ENCODE measurements at places on chromosomes 4 and X.

- DNase-seq = no peak
Observed at GRCh38 chr4:73442275-73442674, 6.3 kb downstream of the AFP start.

DNA sequence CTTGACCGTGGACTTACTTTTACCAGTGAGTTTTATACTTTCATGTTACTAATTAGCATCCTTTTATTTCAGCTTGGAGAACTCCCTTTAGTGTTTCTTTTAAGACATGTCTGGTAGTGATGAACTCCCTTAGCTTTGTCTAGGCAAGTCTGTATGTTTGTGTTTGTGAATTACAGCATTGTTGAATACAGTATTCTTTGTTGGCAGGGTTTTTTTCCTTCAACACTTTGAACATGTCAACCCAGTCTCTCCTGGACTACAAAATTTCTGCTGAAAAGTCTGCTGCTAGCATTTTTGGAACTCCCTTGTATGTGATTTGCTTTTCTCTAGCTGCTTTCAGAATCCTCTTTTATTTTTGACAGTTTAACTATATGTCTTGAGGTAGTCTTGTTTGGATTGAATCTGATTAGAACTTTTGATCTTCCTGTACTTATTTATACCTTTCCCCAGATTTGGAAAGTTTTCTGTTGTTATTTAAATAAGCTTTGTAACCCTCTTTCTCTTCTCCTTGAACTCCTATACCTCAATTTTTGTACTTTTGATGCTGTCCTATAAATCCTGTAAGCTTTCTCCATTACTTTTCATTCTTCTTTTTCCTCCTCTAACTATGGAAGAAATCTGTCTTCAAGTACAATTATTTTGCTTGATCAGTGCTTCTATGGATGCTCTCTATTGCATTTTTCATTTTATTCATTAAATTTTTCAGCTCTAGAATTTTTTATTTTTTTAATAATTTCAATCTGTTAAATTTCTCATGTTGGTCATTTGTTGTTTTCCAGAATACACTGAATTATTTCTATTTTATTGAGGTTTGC is 14.1 kb downstream of the PAPSS1 start:
- DNase-seq = no peak

GRCh38 chr4:41887821-41888686 is 47.2 kb upstream of the TMEM33 start:
- no peak for DNase-seq

DNA sequence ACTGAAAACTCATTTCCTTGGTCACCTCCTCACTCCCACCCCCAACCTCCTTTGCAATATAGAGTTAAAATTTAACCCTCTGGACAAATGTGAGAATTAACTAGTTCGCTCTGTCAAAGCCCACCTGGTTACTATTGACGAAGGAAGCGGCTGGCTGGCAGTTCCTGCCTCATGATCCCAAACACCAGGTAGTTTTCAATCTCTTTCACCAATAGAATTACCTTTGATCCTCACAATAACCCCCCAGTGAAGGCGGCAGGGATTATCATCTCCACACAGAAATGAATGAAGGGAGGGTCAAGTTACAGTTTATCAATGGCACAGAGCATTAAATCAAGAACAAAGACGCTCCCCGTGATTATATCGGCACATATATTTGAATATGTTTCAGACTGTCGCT is 65.7 kb upstream of the TTC29 start:
- DNase-seq = no peak

GRCh38 chrX:5907207-5907606 is 321.5 kb downstream of the NLGN4X start:
- DNase-seq = no peak

DNA sequence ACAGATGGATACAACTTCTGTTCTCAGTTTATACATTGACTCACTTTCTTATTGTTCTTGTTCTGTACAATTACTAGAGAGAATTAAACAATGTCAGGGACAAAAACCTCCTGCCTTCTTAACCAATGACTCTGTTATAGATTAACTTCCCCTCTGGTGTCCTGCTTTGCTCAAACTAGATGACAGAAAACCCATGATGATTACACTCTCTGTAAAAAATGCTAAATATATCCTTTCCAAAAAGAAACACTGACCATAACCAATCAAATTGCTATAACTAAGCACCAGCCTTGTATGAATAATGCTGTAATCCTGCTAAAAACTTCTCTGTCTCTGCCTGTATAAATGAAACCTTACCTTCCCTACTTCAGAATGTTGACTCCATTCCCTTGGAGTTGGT is 29.8 kb upstream of the IL13RA2 start:
- DNase-seq = no peak

DNA sequence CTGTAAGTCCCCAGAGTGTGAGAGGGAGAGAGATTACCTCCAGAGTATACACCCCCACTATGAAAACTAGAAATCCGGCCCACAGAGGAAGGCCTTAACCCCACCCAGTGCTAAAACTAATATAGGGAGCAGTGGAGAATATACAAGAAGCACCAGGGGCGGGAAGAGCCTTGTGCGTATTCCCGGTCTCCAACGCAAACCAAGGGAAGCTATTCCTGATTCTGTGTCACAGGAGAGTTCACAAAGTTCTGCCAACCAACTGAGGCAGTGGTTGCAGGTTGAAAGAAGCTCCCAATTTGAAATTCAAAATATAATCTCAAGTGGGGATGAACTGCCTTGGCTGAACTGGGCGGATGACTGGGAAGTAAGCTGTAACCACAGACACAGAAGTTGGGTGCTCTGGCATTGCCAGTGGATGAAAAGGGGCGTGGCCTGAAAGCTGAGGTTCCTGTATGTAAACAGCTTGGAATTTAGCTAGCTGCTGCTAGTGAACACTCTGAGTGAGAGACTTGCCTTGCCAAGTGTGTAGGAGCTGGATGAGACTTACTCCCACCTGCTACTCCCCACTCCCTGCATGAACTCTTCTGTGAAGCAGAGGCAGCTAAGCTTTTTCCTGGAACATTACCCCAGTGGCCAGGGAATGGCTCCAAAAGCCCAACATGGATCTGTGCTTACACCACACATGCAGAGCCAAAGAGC is 32.7 kb downstream of the ELF2 start:
- DNase-seq = no peak

DNA sequence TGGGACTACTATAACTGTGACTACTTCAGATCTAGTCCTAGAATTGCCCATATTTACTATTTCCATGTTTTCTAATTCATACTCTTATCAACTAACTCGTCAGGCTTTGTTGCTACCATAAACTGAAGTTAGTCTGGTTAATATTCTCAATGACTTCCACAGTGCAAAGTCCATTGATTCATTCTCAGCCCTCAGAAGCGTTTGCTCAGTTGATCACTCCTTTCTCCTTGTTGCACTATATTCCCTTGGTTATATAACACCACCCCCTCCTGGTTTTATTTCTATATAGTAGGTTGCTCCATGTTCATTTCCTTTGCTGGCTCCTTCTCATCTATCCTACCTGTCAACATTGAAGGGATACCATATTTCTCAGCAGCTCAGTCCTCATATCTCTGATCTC is 27.2 kb upstream of the SLC6A14 start:
- no peak for DNase-seq

GRCh38 chr4:146105464-146105863 is 70.1 kb upstream of the LSM6 start:
- DNase-seq = no peak

DNA sequence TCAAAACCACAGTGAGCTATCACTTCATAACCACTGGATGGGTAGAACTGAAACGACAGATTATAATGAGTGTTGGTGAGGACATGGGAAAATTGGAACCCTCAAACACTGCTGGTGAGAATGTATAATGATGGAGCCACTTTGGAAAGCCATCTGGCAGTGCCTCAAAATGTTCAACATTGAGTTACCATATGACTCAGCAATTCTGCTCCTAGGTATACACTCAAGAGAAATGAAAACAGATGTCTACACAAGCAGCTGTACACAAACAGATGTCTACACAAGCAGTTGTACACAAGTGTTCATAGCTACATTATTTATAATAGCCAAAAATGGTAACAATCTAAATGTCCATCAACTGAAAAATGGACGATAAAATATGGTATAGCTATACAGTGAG is 143.9 kb downstream of the PDGFRA start:
- no peak for DNase-seq

GRCh38 chrX:152942077-152942442 is 44.2 kb downstream of the ZNF185 start:
- DNase-seq = no peak

- DNase-seq = no peak
Observed at GRCh38 chrX:68699960-68700746, 52.7 kb downstream of the STARD8 start.

DNA sequence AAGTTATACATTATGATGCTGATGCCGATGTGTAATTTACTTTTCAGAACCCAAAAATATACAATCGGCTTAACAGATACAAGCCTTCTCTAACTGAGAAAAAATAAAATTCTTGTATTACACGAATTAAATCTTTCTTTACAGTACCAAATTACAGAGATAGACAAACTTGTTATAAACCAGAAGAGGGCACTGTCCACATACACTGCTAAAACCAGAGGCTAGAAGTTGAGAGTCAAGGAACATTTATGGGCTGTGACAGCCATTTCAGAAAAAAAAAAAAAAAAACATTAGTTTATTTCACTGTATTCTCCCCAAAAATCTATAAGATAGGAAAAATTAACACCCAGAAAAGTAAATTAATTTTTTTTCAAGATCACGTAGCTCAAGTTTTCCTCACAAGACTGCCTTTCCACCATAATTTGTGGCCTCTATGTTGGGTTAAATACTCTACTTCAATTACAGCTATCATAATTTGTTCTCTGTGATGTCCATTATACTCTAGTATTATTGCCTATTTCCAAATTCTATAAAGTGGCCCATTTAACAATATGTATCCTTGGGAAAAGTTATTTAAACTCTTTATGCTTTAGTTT is 12.0 kb downstream of the EREG start:
- DNase-seq = no peak

DNA sequence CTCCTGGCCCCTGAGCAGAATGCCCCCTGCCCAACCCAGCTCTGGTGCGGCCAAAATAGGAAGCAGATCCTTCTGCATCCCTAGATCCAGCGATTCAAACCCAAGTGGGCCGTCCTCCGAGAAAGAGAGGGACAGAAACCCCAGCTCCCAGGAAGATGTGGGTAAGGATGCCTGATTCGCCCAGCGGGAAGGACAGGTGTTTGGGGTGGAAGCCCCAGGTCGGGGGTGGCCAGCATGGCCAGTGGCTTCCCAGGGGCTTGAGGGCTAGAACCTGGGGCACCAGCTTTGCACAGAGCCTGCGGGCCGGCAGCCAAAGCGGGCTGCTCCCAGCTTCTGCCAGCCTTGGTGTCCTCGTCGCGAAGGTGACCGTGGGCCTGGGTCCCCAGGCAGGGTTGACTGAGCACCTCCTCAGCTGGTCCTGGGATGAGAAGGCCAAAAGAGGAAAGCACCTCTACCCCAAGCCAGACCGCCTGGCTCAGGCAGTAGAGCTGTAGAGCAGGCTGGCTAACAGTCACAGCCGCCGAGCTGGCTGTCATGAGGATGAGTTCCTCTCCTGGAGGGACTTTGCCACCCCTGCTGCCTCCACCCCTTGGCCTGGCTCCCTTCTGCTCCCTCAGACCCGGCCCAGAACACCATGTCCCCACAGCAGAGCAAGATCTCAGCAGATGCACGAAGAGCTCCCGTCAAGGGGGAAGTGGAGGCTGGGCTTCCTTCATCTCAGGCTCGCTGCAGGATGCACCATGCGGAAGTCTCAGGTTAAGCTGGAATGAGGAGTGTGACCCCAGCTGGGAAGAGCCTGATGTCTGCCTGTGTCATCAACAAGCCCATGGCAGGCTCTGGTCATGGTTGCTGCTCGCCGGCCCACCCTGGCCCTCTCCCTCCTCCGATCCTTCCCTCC is 59.9 kb downstream of the CPZ start:
- no peak for DNase-seq

GRCh38 chr4:83334425-83335241 is at the start of gene HPSE:
HPSE (minus strand) TSS chr4:83334848; CDS start chr4:83334782, 66 bp downstream.
- peak; percentile 40 for DNase-seq

GRCh38 chr4:26701786-26702227 is 117.9 kb downstream of the TBC1D19 start:
- DNase-seq = no peak

DNA sequence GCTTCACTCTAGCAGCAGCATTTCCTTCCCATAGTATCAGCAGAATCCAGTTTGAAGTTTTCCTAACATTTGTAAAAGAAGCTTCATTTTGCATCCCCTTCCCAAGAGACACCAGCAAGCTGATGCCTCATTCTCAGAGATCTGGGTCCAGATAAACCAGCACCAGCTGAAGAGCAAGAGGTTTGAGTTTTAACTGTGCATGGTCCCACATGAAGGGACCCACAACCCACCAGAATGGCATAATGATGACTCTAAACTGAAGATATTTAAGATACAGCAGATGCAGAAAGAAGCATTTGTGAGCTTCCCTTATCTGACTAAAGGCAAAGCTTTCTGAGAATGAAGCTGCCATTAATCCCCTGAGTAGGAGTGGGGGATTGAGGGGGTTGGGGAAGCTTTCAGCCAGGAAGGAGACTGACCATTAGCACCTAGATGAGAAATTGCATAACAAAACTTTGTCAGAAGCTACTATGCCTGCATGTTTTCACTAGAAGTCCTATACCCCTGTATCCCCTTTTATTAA is 18.6 kb downstream of the NUDT6 start:
- no peak for DNase-seq
